ENCODE measurements at places on chromosomes 7 and 10.

GRCh38 chr7:144102041-144102440, 7.3 kb upstream of the OR2A2 start:
- no peak for DNase-seq

GRCh38 chr7:108425714-108426275, 30.4 kb downstream of the NRCAM start:
- DNase-seq, result no peak

- DNase-seq, result no peak
Observed at GRCh38 chr10:50679149-50679548, 55.4 kb upstream of the SGMS1 start.

DNA sequence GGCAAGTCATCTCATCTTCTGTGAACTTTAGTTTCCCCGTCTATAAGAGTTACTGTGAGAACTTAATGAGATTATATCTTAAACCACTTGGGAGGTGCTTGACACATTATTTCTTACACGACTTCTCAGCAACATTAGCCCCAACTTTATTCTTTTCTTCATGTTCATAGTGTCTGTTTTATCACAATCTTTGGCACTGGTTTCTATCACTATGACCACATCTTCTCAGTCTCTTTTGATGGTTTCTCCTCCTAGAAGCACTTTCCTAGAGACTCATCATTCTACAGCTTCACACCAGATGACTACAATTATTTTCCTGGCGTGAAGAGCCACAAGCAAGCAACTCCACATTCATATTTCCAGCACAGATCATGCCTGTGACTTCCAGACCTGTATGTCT, 26.5 kb upstream of the BET1 start:
- no peak for DNase-seq

DNA sequence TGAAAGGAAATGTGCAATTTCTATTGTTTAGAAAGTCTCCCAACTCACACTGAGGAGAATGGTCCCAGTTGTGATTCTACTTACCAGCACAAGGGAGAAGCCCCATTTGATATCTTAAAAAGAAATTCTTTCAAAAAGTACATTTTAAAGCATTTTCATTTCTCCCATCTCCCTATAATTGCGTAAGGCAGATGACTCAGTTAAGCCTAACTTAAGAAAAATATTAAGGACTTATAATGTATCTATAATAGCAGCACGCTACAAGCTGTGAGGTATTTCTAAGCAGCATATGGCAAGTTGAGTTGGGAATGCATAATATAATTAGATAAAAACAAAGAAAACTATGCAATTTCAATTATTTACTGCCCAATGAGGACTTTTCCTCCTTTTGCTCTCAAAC, 8.5 kb upstream of the NRCAM start:
- DNase-seq, result no peak

GRCh38 chr7:12567015-12567414, 3.5 kb upstream of the SCIN start:
- no peak for DNase-seq

DNA sequence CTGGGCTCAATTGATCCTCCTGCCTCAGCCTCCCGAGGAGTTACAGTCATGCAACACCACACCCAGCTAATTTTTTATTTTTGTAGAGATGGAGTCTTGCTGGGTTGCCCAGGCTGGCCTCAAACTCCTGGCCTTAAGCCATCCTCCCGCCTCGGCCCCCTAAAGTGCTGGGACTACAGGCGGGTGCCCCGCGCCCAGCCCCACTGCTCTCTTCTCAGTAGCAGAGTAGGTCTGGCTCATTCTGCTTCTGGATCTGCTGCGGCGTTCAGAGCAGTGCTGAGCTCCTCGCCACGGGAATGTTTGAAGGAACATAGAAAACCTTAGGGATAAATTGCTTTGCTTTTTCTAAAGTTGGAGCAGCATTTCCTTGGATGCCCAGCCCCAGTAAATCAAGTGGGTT, 27.4 kb downstream of the WIPI2 start:
- no peak for DNase-seq

- no peak for DNase-seq
Observed at GRCh38 chr10:93701866-93702209, 554 bp downstream of the FRA10AC1 start.

GRCh38 chr10:131848741-131849590, 51.8 kb upstream of the PPP2R2D start:
- DNase-seq, result no peak

DNA sequence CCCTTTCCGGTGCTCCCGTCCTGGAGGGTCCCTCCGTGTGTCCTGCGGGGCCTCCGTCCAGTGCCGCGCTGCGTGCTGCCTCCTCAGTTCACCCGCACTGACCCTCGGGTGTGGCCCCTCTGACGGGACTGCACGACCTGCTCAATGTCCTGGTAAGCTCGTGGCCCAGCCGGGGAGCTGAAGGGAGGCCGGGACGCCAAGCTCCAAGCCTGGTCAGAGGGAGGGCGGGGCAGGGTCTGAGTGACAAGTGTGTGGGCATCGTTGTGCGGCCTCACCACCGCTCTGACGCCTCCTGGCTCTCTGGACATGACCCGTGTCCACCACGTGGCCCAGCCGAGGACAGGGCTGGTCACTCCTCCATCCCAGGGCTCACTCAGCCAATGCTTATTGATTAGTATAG, 25.9 kb downstream of the FAM20C start:
- DNase-seq, result no peak

DNA sequence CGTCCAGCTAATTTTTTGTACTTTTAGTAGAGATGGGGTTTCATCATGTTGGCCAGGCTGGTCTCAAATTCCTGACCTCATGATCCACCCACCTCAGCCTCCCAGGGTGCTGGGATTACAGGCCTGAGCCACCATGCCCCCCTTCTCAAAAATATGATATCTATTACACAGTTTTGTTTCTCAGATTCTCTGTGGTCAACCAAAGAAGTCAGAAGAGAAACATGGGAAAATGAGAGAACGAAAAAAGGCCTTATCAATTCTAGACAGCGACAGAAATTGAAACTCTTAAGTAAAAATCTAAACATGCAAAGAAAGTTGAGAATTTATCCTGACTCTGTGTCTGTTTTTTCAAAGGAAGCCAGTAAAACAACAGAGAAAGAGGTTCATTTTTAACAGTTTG, 283.8 kb upstream of the PLXDC2 start:
- DNase-seq, result no peak

DNA sequence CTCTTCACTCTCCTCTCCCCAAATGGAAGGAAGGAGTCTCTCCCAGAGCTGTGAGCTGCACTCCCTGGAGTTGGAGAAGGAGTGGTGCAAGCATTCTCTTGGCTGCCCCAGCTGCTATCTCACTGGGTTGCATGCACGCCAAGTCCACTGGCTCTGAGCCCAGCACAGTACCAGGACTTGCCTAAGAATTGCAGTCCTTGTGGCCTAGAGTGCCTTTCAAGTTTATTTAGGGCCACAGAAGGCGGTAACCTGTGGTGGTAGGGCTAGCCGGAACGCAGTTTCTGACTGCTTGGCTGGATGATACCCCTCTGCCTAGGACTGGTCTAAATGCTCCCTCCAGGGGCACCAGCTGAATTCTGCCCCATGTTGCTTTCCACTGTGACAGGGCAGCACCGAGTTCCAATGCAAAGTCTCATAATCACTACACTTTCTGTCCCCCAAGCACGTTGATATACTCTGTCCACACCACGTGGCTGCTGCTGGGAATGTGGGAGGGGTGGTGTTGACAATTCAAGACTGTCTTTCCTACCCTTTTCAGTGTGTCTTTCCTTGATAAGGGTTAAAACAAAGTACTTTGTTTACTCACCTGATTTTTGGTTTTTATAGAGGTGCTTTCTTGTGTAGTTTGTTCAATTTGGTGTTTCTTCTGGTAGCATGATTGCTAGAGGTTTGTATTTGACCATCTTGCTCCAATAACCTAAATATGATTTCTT, 57.0 kb downstream of the PHTF2 start:
- DNase-seq, result no peak

GRCh38 chr7:7812112-7812511, 93.7 kb upstream of the RPA3 start:
- no peak for DNase-seq

DNA sequence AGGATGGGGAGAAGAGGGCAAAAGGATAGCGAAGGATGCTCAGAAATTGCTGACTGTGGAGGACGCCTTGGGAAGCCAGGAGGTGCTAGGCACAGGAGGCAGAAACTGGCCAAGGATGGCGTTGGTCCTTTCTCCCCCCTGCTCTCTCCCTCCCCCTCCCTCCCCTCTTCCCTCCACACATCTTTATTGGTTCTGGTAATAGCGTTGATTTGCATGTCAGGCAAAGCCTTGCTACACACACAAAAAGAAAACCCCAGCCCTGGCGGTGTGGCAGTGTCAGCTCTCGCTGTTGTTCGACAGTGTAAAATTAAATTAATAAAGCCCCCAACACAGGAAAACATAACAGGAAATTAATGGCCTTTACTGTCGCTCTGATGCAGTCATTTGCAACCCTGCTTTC, 47.2 kb downstream of the PAX2 start:
- no peak for DNase-seq

DNA sequence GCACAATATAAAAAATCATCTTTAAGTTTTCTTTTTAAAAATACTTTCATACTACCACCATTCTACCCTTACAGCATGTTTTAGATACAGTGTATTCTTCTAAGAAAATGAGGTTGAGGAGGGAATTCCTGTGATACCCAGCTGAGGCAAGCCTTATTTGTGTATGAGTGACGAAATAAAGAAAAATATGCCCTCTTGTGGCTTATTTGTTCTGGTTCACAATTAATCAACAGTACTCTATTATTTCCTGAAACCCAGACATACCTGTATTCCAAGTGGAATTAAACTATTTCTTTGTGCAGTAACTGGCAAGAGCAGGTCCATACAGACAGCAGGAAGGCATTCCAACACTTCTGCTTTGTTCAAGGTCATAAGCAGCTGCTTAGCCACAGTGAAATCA, 4.5 kb upstream of the SEMA3D start:
- no peak for DNase-seq

DNA sequence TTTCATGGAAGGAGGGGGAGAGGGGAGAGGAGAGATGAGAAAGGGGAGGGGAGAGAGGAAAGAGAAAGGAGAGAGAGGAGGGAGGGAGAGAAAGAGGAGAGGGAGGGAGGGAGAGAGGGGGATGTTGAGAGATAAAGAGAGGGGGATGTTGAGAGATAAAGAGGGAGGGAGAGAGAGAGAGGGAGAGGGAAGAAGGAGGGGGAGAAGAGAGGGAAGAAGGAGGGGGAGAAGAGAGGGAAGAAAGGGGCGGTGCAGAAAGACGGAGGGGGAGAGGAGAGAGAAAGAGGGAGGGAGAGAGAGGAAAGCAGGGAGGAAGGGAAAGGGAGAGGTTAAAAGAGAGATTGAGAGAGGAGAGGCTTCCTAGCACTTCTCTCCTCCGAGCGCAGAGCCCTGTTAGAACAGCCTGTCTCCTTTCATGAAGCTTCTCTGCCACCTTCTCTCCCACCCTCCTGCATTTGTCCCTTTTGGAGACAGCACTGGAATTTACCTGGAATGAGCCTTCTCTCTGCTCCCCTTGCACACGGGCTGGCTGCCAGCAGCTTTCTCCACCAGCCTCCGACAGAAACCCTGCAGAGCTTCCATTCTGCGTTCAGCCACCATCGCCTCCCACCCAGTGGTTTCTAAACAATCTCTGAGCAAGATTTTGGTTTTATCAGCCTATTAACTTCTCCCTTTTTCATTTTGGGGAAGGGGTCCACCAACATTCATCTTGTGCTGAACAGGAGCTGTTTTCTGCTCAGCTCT, 74.0 kb upstream of the CARD11 start:
- no peak for DNase-seq

- DNase-seq, result no peak
Observed at GRCh38 chr7:36896418-36896817, 172.1 kb upstream of the AOAH start.

DNA sequence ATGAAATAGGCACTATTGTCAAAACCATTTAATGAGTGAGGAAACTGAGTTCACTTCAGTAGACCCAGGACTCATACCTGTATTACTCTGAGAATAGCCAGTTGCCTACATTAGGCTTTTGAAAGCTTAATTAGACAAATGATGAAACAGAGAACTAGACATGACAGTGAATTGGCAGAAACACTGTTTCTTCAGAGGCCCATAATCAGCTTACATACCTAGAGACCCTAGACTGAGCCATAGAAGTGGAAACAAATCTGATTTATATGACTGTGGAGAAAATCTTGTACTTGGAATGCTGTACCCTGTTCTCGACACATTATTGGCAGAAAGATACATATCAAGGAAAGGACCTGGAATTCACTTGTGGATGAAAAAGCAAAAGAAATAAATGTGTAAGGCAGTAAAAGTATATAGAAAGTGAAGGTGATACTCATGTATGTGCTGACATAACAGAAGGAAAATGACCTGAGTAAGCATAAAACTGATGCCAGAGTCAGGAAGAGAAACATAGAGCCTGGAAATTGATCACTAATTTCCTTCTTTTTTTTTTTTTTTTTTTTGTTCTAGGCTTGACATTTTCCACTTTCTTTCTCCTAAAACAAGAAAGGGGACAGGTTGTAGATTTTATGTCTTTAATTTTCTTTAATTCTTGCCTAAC, 251.5 kb downstream of the BICC1 start:
- DNase-seq, result no peak

DNA sequence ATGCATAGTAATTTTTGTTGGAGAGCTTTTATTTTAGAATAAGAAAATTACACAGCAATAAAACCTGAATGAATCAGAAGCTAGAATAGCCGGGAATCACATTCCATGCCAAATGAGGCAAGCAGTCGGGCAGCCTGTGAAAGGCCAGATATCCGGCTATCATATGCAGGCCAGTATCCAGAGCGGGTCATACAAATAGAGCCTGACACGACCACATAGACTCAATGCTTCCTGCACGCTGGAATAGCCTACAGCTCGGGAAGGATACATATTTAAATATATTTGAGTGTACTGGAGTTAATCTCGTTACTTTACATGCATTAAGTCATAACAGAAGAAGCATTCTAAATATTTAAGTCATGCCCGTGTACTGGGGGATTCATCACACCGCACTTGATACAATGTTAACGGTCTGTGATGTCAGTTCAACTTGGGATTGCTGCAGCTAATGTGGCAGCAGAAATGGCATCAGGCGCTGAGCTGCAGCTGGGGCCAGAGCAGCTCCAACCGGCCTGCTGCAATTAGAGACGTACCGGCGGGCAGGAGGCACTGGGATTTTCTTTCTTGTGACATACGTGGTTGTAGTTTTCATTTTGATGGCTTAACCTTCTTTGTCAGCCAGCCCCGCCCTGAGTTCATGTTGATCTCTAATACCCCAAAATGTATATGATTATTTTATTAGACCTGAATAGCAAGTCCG, 112.0 kb downstream of the EBF3 start:
- no peak for DNase-seq

GRCh38 chr7:4809666-4810065, 34.2 kb downstream of the AP5Z1 start:
- DNase-seq, result no peak

GRCh38 chr7:150901160-150902035, 49.1 kb downstream of the AOC1 start:
- DNase-seq, result no peak

DNA sequence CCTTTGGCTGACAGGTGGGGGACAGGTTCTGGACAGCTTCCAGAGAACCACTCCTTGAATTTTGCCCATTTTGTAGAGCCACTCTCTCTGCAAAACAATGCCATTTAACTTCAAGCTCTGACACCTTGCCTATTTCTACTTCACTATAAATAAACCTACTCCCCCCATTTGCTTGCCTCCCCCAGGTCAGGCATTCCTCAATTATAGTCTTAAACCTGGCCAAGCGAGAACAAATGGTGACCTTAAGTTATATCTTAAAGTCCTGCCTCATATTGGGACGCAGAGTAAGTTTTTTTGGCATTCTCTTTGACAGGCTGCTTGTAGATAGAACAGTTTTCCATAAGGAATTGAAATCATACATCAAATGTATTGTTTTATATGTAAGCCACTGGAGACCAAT, 706.9 kb downstream of the LRMDA start:
- DNase-seq, result no peak

- no peak for DNase-seq
Observed at GRCh38 chr7:8134089-8134733, 127.8 kb downstream of the ICA1 start.

- DNase-seq, result no peak
Observed at GRCh38 chr10:29772403-29772802, 137.6 kb upstream of the SVIL start.

Measured in iPS DF 6.9 (cell line).